Left colon (tissue), 2 donors: ENCODE measurements at places on chromosomes 16 and 17. TPM values are rescaled to one million over a fixed set of nuclear protein-coding genes. Genes with fewer than 3 reads are reported as not detected.

The HSD11B2 gene
- total RNA-seq, result 1,005 TPM

The GPR142 gene
- 0.31 TPM for total RNA-seq

The CDRT15L2 gene
- not detected for total RNA-seq

The RPS15A gene
- total RNA-seq, result 843 TPM

The ATP1B2 gene
- 1.4 TPM for total RNA-seq

The KRT9 gene
- total RNA-seq, result not detected

The MMP25 gene
- 0.70 TPM for total RNA-seq

The FGF11 gene
- total RNA-seq, result 2.3 TPM

The ZNF629 gene
- 15.2 TPM for total RNA-seq

The CASKIN1 gene
- total RNA-seq, result 0.11 TPM

The HS3ST6 gene
- 0.31 TPM for total RNA-seq

The NPTX1 gene
- 9.8 TPM for total RNA-seq

The ZSCAN10 gene
- not detected for total RNA-seq

The NPB gene
- not detected for total RNA-seq

The TBX21 gene
- 0.56 TPM for total RNA-seq

The OSGIN1 gene
- 14.5 TPM for total RNA-seq

The CA7 gene
- 157 TPM for total RNA-seq

The HS3ST3A1 gene
- 0.92 TPM for total RNA-seq

The FMNL1 gene
- 12.2 TPM for total RNA-seq

The ETV4 gene
- 0.89 TPM for total RNA-seq

The CBX8 gene
- total RNA-seq, result 4.0 TPM

The KRT33A gene
- total RNA-seq, result not detected

The GNGT2 gene
- 1.4 TPM for total RNA-seq

The IRX5 gene
- not detected for total RNA-seq

The HNF1B gene
- total RNA-seq, result 40.6 TPM

The OTOA gene
- total RNA-seq, result 0.11 TPM

The UQCRC2 gene
- total RNA-seq, result 643 TPM

The CSH1 gene
- not detected for total RNA-seq

The RPRML gene
- not detected for total RNA-seq

The NLRC5 gene
- 125 TPM for total RNA-seq

The ENO3 gene
- 7.3 TPM for total RNA-seq

The SEPTIN12 gene
- total RNA-seq, result 0.75 TPM
